ENCODE measurements at places on chromosomes 6 and 20. TPM values are rescaled to one million over a fixed set of nuclear protein-coding genes. Genes with fewer than 3 reads are reported as not detected.

DNA sequence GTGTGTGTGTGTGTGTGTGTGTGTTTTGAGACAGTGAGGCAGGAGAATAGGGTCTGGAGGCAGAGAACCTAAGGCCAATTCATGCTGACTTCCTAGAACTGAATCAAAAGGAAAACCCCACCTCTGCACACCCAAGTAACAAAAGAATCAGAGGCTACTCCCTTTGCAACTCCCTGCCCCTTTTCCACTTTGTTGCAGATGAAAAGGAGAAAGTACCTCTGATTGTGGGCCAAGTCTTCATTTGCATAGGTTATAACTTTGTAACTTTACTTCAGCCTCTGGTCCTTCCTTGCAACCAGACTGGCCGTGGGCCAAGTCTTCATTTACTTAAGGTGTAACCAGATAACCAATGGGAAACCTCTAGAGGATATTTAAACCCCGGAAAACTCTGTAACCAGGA, 168.8 kb downstream of the EYA2 start:
- no peak for DNase-seq

- no peak for DNase-seq
Observed at GRCh38 chr6:150604467-150604866, 4.8 kb downstream of the PLEKHG1 start.

RAB23 gene
- total RNA-seq, result 3.5 TPM

SRSF3 gene
- 384 TPM for total RNA-seq
